Activated CD4-positive, alpha-beta T cell treated with anti-CD3 and anti-CD28 coated beads for 4 hours (primary cell): ENCODE measurements at places on chromosomes 2 and 18.

DNA sequence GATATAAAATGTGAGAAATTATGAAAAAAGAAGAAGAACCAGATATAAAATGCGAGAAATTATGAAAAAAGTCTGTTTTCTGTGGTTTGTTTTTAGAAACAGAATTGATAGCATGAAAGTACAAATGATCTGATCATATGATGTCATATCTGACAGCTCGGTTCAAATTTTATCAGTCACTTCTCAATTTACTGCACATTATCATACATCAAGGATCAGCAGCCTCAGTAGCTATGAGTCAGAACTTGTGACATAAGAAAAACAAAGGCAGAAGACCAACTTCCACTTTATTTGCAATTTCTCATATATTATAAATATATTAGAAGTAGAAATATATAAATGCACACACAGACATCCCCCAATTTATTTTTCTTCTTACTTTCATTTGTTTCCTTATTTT, 634.0 kb downstream of the LRP1B start:
- no peak for DNase-seq

DNA sequence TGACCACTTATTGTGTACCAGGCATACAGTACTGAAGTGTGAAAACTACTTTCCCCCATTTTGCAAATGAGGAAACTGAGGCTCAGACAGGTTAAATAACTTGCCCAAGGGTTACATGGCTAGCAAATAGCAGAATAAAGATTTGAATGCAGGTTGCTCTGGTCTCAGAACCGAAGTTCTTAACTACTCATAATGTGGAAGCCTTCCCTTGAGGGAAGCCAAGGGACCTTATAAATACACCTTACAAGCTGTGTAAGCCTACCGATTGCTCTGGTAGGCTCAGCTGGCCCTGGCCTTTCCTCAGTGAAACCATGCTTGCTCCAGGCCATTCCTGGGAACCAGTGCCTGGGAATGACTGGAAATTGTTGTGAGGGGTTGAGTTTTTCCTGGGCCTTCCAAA, 114.6 kb upstream of the CDCA7 start:
- no peak for DNase-seq

GRCh38 chr18:34299828-34300227, 75.1 kb upstream of the NOL4 start:
- DNase-seq = no peak

DNA sequence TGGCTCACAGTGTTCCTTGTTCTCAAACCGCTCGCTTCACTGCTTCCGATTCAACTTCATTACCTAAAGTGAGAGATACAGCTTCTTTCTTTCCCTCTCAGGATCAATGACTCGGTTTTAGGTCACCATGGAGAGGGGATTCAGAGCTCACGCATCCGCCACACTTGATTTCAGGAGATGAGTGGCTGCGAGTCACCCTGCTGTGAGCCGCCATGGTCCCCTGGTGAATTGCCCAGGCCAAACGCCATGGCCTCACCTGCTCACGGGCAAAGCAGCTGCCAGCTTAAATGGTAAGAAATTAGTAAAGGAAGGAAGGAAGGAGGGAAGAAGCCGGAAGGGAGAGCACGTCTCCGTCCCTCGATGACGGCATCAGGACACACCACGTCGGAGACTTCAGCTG, 60.5 kb downstream of the ADNP2 start:
- no peak for DNase-seq

DNA sequence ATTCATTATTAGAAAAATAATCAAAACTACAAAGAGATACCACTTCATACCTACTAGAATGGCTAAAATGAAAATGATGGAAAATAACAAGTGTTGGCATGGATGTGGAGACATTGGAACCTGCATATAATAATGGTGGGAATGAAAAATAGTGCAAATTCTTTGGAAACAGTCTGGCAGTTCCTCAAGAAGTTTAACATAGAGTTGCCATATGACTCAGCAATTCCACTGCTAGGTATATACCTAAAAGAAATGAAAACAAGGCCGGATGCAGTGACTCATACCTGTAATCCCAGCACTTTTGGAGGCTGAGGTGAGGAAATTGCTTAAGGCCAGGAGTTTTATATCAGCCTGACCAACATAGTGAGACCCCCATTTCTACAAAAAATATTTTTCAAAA, 41.6 kb upstream of the ACYP2 start:
- DNase-seq = no peak

GRCh38 chr18:31720867-31721266, 36.5 kb upstream of the B4GALT6 start:
- no peak for DNase-seq

DNA sequence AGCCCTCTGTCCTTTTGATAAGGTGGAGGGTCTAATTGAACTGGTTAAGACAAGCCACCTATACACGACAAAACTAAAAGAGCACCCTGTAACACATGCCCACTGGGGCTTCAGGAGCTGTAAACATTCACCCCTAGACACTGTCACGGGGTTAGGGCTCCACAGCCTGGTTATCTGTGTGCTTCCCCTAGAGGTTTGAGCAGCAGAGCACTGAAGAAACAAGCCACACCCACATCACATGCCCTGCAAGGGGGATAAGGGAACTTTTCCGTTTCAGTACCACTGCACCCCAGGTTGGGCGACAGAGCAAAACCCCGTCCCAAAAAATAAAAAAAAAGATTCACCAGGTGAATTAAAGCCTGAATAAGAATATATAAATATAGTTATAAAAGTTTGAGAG, 913.7 kb upstream of the ACVR2A start:
- no peak for DNase-seq

- peak; percentile 11 for DNase-seq
Observed at GRCh38 chr2:55419233-55419678, 400 bp downstream of the CCDC88A start.
